Astrocyte of the cerebellum (primary cell): ENCODE measurements at places on chromosomes 2 and 18.

- DNase-seq = peak; percentile 76
Observed at GRCh38 chr2:200703127-200703925, 108.4 kb upstream of the BZW1 start.

DNA sequence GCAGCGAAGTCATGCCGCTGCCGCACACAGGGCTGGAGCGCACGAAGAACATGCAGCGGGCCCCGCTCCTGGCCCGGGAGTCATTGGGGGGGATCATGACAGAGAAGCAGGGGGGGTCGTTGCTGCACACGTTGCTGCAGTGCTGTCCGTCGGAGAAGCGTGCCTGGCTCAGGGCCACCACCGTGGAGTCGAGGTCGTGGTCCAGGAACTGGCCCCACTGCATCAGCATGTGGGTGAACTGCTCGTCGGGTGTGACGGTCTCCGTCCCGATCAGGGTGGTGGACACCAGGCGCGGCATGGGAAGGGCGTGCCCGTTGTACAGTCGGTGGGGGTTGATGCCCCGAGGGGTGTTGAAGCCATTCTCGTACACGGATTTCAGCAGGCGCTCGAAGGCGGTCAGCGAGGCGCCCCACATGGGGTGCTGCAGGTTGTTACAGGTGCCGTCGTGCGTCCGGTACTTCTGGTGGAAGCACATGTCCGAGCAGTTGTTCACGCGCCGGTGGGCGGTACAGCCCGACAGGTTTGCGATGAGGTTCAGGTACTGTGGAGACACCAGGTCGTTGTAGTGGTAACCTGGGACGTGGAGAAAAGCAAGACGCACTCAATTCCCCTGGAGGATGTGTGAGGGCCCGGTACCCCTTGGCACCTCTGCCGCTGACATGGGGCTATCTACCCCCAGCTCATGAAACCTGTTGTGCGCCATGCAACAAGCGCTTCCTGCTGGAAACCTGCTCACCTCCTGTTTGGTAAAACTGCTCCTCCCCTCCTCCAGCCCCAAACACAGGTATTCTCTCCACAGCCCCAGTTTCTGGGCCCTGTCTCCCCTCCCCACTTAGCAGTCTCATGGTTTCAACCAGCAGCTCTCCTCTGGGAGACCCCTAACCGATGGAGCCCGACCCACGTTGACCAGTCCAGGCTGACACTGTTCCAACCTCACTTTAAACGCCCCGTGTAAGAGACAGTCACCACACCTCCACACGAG lies 94.9 kb downstream of the PXDN start:
- no peak for DNase-seq

DNA sequence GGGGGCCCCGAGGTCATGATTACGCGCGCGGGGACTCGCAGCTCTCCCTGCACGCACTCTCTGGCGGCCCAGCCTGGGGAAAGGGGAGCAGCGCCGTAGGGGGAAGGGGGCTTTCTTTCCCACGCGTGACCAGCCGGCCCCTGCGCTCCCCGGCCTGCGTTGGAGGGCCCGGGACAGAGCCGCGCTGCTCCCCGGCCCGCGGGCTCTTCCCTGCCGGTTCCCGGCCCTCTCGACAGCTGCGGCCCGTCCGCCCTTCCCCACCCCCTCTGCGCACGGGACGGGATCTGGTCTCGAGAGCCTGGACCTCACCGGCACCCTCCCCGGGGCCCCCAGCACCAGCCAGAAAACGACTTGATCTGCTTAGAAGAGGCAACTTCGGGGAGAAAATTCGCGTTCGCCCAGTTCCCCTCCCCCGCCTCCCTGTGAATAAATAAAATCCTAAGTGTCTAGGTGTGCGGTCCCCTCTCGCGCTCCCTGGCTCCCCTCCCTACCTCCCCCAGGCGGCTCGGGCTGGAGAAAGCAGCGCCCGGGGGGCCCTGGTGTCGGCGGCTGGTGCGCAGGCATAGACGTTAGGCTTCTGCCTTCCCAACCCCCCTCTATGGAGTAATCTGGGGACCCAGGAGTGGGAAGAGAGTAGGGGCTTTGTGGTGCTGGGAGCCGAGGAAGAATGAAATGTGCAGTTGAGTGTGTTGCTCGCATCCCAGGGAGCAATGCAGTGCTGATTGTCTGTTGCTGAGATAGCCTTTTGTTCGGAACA lies 803 bp upstream of the FIGN start:
- DNase-seq = no peak

- no peak for DNase-seq
Observed at GRCh38 chr18:12085136-12085535, 8.5 kb upstream of the ANKRD62 start.

GRCh38 chr2:73089270-73090030 lies 17.9 kb upstream of the SFXN5 start:
- DNase-seq = peak; percentile 96

- no peak for DNase-seq
Observed at GRCh38 chr2:49288113-49288705, 133.9 kb upstream of the FSHR start.

GRCh38 chr18:63971320-63972001 lies 1.6 kb downstream of the SERPINB8 start:
- no peak for DNase-seq

DNA sequence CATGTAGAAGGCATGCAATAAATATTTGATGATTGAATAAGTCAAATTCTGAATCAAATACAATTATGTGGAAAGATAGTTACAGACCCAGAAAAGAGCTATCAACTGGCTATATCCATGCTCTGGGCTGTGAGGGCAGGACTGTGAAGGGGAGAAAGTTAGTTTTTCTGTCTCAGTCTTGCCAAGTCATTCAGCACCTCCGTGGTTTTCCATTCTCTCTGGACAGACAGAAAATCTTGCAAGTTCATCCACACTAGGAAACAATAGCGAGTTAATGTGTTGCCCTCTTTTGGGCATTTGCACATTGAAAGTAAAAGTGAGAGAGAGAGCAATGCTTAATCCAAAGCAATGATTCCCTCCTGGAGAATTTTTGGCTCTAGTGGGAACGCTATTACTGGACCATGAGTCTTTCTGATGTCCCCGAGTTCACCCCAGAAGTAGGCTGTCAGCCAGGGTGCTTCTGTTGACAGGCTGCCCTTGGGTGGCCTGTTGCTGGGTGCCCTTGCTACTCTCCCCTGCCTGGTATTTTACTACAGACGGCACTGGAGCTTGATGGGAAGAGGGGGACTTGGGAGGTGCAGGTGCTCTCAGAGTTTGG lies 238.3 kb downstream of the LOXHD1 start:
- DNase-seq = no peak

DNA sequence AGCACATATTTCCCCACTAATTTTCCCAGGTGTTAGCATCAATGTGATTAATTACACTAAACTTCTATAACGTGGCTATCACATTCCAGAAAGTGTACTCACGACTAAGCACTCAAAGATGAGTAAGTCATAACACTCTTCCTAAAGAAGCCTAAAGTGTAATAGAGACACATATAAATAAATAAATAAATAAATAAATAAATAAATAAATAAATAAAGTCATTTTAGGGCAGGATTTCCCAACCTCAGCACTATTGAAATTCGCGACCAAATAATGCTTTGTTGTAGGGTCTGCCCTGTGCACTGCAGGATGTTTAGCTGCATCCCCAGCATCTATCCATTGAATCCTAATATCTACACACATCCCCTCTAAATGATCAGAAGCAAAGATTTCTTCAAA lies 390.9 kb downstream of the CDH7 start:
- DNase-seq = no peak

DNA sequence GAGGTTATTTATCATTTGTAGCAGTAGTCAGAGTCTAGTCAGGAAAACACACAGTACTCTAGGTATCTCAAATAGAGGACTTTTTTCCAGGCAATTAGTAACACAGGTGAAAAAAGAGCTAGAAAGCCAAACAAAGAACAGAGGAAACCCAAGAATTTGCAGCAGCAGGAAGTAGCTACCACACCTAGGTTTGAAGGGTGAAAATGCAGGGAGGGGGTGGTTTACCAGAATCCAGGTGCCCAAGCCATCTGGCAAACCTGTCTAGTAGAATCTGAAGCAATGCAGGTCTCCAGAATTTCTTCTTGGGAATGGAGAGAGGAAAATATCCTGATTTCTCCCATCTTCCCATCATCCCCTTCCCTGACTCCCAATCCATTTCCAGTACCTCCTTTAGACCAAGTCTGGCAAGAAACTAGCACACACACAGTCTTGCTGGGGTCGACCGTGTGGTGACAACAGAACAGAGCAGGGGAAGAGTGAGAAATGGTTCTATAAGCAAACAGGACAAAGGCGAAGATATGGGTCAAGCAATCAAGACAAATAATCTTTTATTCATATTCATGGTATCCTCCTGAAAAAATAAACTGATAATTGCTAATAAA lies 231.9 kb upstream of the MMADHC start:
- no peak for DNase-seq

DNA sequence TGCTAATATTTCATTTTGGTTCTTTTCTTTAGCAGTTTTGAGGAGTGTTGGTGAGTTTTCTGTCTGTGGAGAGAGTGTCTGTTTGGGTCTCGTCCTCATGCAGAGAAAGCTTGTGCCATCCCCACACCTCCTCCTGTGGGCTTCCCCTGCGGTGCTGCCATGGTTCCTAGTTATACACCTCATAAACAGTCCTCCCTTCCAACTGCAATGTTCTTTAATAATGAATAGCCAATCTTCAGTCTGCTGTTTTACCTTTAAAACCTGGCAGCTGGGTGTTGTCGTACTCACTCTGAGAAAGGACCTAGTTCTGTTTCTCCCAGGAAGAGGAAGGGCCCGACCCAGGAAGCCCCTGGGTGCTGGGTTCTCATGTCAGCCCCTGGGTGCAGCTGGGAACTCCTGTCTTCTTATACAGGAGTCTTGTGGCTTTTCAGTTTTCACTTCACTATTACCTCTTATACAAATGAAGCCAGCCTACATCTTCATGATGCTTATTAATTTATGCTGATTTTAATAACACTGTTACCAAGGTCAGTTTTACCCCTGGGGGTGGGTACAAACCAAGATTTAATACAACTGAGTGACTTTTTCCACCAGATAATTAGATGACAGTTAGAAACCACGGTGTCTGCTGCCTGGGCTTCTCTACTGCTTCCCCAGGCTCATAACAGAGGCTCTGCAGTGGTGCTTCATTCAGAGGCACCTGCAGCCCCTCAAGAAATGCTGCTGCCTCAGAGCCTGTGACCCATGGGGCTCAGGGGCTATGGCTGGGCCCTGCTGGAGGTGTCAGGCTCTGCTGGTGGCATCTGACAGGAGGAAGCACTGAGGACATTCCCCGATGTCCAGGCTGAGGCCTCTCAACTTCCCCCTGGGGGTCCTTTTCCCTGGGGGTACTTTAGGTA lies 59.1 kb downstream of the COA5 start:
- DNase-seq = no peak

DNA sequence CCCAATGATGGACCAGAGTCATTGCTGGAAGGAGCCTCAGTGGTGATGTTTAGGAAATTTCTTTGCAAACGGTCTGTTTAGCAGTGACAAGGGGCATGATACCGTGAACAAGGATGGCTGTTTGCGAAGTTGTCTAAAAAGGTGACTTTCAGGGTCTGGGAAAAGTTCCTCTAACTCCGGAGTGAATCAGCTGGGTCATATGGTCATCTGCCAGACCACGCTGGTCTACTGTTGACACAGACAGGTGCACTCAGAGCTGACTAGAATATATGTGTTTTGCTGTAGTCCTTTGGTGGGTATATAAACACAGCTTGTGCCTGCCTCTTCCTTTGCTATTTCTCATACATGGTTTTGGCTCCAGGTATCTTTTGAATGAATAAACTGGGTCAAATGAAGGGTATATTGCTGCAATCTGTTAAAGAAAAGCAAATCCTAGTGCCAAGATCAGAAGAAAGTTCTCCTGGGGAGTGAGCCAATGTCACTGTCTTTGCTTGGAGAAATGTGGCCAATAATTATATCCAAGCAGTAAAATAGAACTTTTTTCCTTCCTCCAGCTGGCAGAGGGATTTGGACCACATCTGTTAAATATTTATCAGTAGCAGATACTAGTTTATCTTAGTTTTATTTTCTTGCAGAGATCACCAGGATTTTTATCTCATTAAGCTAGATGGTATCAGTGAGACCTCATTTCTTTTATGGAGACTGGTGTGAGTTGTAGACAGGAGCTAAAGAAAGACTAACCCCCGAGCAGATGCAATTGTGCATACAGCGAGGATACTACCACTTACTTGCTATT lies 286.0 kb downstream of the TRIB2 start:
- DNase-seq = no peak

DNA sequence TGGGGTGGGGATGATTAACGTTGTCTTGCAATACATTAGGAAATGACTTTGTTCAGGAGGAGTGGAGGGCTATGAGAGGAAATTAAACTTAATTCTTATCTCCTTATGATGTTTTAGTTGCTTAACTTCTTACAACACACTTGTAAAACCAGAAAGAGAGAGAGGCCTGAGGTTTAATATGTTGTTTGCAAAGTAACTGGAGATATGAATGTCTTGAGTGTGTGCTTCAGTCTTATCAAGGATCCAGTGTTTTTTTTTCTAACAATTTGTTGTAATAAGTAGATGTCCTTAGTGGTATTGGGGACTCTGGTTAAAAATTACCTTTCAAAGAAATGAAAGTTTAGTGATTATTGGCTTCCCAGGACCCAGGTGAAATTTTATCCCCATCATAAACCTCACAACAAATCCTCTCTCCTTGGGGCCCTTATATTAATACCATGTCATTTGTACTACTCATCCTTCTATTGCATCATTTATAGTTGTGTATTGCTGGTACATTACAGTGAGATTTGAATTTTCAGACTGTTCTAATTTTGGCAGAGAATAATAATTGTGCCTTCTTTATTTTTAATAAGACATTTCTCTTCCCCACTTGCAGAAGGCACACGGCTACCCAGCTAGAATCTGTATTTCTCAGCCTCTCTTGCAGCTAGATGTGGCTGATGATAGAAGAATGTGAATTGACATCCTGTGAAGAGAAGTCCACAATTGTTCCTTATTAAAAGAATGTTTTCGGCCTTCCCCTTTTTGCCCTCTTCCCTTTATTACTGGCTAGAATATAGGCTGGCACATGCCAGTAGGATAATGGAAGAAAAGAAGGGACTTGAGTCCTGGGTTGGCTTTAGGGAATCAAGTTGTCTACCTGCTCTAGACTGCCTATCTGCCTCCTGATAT lies 91.9 kb upstream of the CXCR4 start:
- no peak for DNase-seq

- peak; percentile 62 for DNase-seq
Observed at GRCh38 chr2:3492951-3493614, 26.2 kb downstream of the ADI1 start.

GRCh38 chr2:233841183-233841582 lies 13.2 kb downstream of the HJURP start:
- no peak for DNase-seq

- no peak for DNase-seq
Observed at GRCh38 chr18:47775961-47776360, 154.5 kb downstream of the SMAD2 start.

- peak; percentile 35 for DNase-seq
Observed at GRCh38 chr2:26770986-26771586, 7.0 kb downstream of the SLC35F6 start.

GRCh38 chr2:10501451-10501961 lies 53.4 kb upstream of the ODC1 start:
- no peak for DNase-seq
